ENCODE measurements at places on chromosomes 5 and 9.

- DNase-seq = no peak
Observed at GRCh38 chr5:139461698-139462097, 845 bp downstream of the ECSCR start.

GRCh38 chr5:106906199-106906598, 764.5 kb downstream of the EFNA5 start:
- no peak for DNase-seq

DNA sequence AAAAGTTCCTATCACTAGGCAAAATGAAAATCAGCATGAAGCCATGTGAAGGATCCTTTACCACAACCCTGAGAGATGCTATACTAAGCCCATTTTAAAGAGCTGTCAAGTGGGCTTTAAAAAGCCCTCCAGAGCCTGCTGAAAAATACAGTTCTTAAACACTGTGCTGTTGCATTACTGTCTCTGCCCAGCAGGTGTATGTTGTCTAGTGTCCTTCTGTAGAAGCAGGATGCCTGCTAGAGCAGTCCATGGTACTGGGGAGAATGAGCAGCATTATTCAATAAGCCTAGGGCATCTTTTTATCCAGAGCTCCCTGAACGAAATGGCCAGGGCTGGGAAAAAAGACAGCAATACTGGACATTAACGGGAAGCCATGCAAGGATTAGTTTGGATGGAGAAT, 126.2 kb upstream of the PLCXD3 start:
- no peak for DNase-seq

GRCh38 chr5:32233696-32234447, 59.8 kb upstream of the GOLPH3 start:
- no peak for DNase-seq

DNA sequence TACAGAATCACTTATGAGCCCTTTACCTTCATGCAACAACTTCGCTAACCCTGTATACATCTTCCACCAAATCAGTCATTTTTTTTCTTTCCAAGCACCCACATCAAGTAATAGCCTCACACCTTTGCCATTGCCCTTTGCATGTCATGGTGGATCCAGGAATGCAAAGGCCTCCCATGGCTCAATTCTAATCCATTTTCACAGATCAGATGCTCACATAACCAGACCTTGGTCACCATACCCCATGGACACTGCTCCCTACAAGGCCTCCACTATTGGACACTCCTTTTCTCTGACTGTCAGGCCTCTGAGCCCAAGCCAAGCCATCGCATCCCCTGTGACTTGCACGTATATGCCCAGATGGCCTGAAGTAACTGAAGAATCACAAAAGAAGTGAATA, 179.5 kb downstream of the RASEF start:
- no peak for DNase-seq

DNA sequence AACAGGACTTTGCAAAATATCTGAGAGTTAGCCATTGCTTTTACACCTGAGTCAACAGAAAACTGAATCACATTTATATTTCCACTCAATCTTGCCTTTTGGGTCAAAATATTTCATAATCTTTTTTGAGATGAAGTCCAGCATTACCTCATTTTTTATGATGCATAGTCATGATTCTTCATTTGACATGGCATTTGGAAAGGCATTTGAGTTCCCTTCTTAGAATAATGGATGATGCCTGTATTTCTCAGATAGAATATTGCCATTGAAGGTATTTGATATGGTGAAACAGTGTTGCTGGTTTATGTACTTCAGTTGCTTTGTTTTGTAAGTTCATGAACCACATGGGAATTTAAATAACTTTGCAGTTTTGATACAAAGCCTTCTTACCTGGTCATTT, 180.4 kb downstream of the PRR16 start:
- DNase-seq = no peak

DNA sequence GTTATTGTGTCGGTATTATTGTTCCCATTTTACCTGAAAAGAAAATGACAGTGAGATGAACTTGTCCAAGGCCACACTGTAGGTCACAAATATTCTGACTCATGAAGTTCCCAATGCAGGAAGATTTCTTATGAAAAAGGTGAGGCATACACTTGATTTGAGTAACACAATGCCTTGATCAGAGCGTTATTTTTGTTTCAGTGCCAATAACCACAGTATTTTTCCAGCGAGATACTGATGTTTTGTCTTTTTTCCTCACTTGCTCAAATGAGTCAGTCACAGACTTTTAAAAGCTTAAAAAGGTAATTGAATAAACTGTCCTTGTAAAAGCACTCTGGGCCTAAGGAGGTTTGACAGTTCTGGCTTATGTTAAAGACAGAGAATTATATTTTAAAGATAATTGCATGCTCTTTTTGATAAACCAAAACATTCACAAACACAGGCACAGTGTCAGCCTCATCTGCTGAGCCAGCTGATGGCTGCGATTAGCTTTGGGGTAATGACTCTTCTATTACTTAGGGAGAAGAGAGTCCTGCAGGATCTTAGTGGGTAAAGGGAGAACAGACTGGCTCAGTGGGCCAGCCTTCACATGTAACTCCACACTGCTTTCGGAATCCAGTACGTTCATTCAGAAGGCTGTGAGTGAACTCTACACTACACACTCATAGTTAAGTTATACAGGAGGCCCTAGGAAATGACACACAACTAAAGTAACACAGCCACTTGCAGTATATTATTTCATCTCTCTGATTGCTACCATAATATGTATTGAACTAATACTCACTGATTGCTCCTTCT, 165.5 kb upstream of the CD180 start:
- no peak for DNase-seq

Data from activated CD4-positive, alpha-beta T cell treated with anti-CD3 and anti-CD28 coated beads for 36 hours (primary cell).